Activated CD8-positive, alpha-beta memory T cell treated with anti-CD3 and anti-CD28 coated beads for 36 hours (primary cell): ENCODE measurements at places on chromosomes 11 and 22. TPM values are rescaled to one million over a fixed set of nuclear protein-coding genes. Genes with fewer than 3 reads are reported as not detected.

Gene CCDC87
- total RNA-seq: 0.13 TPM

Gene NRIP3
- total RNA-seq: 1.3 TPM

Gene C11orf87
- total RNA-seq: not detected

Gene ARHGAP8
- total RNA-seq: 0.82 TPM

Gene DEUP1
- total RNA-seq: not detected

Gene C22orf39
- 24.7 TPM for total RNA-seq

Gene GRAP2
- total RNA-seq: 39.9 TPM

Gene OR10W1
- total RNA-seq: not detected

Gene OTOG
- total RNA-seq: not detected

Gene MYRF
- 0.91 TPM for total RNA-seq

Gene GLYAT
- total RNA-seq: not detected

Gene FOLH1
- total RNA-seq: not detected

Gene AQP11
- total RNA-seq: 0.55 TPM

Gene OR8D1
- not detected for total RNA-seq

Gene MYOD1
- not detected for total RNA-seq

Gene C11orf91
- not detected for total RNA-seq

Gene LAYN
- 3.1 TPM for total RNA-seq

Gene MAJIN
- not detected for total RNA-seq

Gene SPINDOC
- 49.7 TPM for total RNA-seq

Gene TOMT
- not detected for total RNA-seq

Gene TEX12
- total RNA-seq: not detected

Gene MUC5AC
- not detected for total RNA-seq

Gene SEZ6L
- total RNA-seq: not detected

Gene PACSIN3
- 7.9 TPM for total RNA-seq

Gene BATF2
- total RNA-seq: not detected

Gene SAAL1
- 48.0 TPM for total RNA-seq

Gene RFPL1
- total RNA-seq: not detected

Gene CREB3L1
- total RNA-seq: not detected

Gene OR8D4
- total RNA-seq: not detected

Gene LARGE2
- 2.4 TPM for total RNA-seq

Gene GAS2L1
- 0.46 TPM for total RNA-seq

Gene SELENOM
- 8.0 TPM for total RNA-seq

Gene APOBEC3B
- 10.4 TPM for total RNA-seq

Gene EMID1
- total RNA-seq: not detected

Gene TPH1
- total RNA-seq: 0.50 TPM

Gene LDHAL6A
- not detected for total RNA-seq

Gene CRYAB
- not detected for total RNA-seq

Gene LRRC74B
- total RNA-seq: not detected

Gene CSKMT
- 51.0 TPM for total RNA-seq

Gene TCN2
- total RNA-seq: not detected

Gene NFAM1
- total RNA-seq: 0.13 TPM

Gene RAC2
- total RNA-seq: 498 TPM

Gene FERMT3
- 223 TPM for total RNA-seq

Gene OR8G1
- total RNA-seq: not detected

Gene IL10RA
- total RNA-seq: 62.6 TPM

Gene MUC15
- total RNA-seq: not detected
